ENCODE measurements at places on chromosomes 6 and 20.

DNA sequence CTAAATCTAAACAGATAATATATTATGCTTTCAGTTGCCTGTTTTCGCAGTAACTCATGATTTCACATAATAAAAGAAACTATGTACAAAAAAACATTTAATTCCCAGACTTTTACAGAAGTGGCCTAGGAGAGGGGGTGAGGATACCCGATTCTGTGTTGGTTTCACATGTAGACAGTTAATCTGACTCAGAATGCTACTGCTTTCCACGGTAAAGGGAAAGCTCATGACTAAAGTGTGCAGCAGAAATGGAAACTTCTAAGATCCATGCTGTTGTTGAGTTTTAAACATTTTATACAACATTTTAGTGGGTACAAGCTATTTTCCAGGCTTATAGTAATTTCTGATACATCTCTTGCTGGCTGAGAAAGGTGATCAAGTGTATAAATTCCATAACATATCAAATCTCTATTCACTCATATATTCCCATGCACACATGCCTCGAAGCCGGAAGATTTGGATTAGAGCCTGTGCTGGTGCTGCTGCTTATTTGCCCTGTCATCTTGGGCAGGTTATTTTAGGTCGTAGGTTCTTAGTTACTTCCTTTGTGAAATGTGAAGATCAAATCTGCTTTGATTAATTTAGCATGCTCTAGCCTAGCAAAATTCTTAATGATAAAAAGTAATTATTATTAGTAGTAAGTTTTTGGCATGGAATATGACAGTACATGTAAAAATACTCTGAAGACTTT lies 896.7 kb upstream of the MAP3K7 start:
- no peak for DNase-seq

GRCh38 chr20:12902992-12903391 lies 105.8 kb upstream of the SPTLC3 start:
- peak; percentile 38 for DNase-seq

- no peak for DNase-seq
Observed at GRCh38 chr6:136764517-136764993, 27.7 kb downstream of the MAP3K5 start.

GRCh38 chr6:44171899-44172546 lies 13.4 kb downstream of the CAPN11 start:
- DNase-seq, result no peak

- no peak for DNase-seq
Observed at GRCh38 chr6:2126351-2126750, 119.1 kb downstream of the GMDS start.

Data from NCI-H2081 (cell line).